ENCODE measurements at places on chromosomes 4 and X.
A peak's percentile ranks its signal among the peaks of the same experiment; 100 is the strongest.

DNA sequence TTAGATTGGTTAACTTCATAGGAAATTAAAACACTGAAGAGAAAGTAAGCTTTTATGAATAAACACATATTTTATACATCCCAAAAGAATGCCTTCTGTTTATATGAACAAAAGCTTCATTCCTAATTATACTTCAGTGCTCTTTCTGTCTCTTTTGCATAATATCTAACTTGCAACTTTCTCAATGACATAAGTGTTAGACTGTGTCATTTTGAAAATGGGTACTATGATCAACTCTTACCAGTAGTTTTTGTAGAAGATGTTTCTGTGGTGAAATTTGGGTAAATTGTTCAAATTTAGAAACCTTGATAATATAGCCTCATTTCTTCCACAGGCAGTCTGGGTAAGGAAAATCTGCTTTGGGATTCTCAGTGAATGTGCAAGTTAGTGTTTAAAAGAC is 991.4 kb downstream of the CCSER1 start:
- DNase-seq: no peak

DNA sequence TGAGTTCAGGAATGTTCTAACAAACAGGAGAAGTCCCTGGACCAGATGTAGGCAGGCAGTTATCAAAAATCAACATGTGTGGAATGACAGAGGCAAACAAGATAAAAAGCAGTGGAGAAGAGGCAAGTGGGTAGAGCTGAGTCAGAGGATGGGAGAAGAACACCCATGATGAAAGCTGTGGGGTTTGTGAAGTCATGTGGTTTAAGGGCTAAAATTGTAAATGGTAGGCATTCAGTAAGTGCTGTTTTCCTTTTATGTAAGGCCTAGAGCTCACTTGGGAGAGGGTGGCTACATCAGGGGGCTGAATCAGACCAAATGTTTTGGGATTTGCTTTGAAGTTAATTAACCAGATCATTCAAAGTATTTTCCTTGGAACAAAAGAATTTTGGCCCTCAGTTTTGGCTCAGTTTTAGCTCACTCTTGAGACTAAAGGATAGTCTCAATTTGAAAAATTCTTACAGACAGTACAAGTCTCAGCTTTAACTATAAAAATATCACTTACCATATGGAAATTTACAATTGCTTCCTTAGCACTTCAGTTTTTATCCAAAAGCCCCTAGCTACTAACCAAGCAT is 114.5 kb upstream of the PCDH7 start:
- DNase-seq: no peak

DNA sequence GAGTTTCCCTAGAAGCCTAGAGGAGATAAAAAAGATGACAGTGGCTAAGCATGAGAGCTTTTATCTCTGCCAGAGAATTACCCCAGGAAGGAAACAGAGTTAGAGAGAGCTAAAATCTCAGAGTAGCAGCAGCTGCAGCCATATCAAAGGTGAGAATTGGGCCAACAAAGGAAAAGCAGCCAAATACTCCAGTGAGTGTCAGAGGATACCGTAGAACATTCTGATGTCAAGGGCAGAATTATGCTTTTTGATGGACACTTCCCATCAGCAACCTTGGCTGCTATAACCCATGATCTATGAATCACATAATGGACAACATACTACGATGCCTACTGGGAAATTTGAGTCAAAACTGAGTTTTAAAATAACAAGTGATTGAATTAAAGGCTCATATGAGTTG is 405.8 kb upstream of the CPEB2 start:
- no peak for DNase-seq

- no peak for DNase-seq
Observed at GRCh38 chr4:99759988-99760387, 56.6 kb upstream of the DAPP1 start.

- peak; percentile 53 for DNase-seq
Observed at GRCh38 chr4:143559757-143560147, 46.2 kb downstream of the SMARCA5 start.

GRCh38 chr4:110510955-110511544 is 35.1 kb downstream of the ENPEP start:
- DNase-seq: peak; percentile 40

GRCh38 chr4:188015025-188015940 is 19.7 kb downstream of the ZFP42 start:
- no peak for DNase-seq

DNA sequence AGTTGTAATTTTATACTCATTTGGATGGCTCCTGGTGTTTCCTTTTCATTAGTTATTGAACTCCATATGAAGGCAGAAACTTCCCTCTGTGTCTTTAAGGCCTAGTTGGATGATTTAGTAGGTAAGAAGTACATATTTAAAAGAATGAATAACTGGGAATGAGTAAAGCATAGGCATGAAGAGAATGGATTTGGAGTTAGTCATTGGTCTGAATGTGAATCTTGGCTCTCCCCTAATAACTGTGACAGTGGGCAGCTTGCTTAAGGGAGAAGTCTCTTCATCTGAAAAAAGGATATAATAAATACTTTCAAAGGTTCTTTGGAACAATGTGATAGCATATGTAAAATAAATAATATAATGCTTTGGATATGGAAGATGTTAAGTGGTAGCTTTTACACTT is 13.2 kb downstream of the SNX25 start:
- DNase-seq: no peak

GRCh38 chrX:32137525-32137924 is 1065.7 kb upstream of the FTHL17 start:
- no peak for DNase-seq

GRCh38 chr4:113474017-113474416 is 287.5 kb downstream of the CAMK2D start:
- DNase-seq: no peak

GRCh38 chrX:44432641-44433040 is 89.2 kb upstream of the EFHC2 start:
- no peak for DNase-seq

- no peak for DNase-seq
Observed at GRCh38 chrX:1462596-1463251, 10.0 kb upstream of the ASMTL start.

Measured in SK-N-SH (cell line).